Left renal pelvis (tissue), 4 donors: ENCODE measurements at places on chromosomes 7 and 10. TPM values are rescaled to one million over a fixed set of nuclear protein-coding genes. Genes with fewer than 3 reads are reported as not detected.

GRCh38 chr7:51255036-51255435 lies 61.6 kb downstream of the COBL start:
- DNase-seq, result no peak

- no peak for DNase-seq
Observed at GRCh38 chr10:78690354-78691111, 378.2 kb upstream of the ZMIZ1 start.

Gene PWWP2B
- 10.4 TPM for polyA plus RNA-seq

- no peak for DNase-seq
Observed at GRCh38 chr7:3439333-3440030, 138.4 kb downstream of the SDK1 start.

DNA sequence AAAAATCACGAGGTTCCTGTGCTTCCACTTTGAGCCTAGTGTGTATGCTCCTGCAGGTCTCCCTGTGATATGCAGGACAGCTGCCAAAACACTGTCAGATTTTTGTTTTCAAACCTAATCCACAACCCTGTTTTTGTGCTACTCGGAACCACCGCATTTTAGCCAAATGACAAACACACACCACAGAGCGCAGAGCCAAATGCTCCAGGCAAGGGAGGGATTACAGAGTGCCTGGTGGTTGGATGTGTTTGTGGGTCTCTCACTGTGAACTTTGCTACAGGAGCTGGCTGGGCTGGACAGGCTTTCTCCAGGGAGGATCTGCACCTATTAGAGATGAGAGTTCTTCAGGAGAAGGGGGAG lies 5.7 kb upstream of the RBM28 start:
- DNase-seq, result no peak

Gene SKIDA1
- 9.8 TPM for polyA plus RNA-seq

Gene MUC12
- 0.46 TPM for polyA plus RNA-seq

Gene PRPS1L1
- polyA plus RNA-seq, result not detected

Gene VCL
- polyA plus RNA-seq, result 124 TPM

GRCh38 chr10:101614663-101615524 lies 26.8 kb downstream of the DPCD start:
- DNase-seq, result no peak

Gene FBXL13
- polyA plus RNA-seq, result 2.3 TPM

DNA sequence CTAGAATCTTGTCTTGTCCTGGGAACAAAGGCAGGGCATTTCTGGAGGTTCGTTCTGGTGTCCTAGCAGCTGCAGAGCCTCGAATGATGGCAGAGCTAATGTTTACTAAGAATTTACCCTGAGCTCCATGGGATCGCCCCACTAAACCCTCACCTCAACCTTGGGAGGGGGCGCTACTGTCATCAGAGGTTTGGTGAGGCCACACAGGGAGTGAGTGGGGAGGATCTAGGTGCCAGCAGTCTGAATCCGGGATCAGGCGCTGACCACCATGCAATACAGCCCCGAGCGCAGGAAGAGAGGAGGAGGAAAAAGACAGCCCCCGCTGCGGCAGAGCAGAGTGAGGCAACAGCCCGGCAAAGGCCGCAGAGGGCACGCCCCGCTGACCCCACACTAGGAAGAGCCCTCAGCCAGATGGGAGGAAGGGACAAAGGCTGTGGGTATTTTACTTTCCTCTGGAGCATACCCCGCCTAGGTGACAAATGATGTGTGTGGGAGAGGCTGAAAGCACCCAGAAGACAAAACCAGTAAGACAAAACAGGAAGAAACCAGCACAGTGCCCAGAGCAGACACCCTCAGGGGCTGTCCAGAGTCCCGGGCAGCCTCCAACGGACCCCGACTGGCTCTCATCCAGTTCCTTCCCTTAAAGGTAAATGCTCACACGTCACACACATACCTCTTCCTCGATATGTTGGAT lies 103.5 kb downstream of the FAM53B start:
- DNase-seq, result no peak

Gene CACNB2
- polyA plus RNA-seq, result 3.4 TPM

GRCh38 chr7:681551-682307 lies 44.8 kb upstream of the DNAAF5 start:
- no peak for DNase-seq

- no peak for DNase-seq
Observed at GRCh38 chr10:46545861-46546590, 10.4 kb downstream of the GPRIN2 start.

DNA sequence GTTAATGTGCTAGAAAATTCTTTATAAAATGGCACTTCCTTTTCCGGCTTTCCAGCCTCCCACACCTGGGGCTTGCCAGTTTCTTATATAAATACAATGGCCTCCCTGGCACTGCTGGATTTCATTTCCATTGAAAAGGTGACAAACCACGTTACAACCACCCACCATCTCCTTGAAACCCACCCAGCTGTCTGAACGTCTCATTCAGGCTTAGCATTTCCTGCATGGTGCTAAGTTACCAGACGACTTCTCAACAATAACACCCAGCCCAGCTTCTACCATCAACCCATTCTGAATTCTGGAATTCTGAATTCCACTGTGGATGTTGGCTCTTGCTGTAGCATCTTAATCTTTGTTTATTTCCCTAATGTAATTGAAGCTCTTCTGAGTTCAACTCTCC lies 499.8 kb upstream of the CELF2 start:
- no peak for DNase-seq

DNA sequence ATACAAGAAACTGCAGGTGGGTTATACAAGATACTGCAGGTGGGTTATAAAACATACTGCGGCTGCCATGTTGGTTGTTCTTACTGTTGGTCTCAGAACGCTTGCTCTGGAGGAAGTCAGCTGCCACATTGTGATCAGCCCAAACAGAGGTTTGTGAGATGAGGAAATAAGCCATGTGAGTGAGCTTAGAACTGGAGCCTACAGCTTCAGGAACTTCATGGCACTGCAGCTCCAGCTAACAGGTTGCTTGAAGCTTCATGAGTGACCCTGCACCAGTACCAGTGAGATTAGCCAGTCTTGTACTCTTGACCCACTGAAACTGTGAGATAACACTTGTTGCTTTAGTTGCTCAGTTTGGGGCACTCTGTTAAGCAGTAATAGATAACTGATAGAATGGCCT lies 74.5 kb upstream of the PRKCQ start:
- DNase-seq, result no peak

Gene MIOS
- polyA plus RNA-seq, result 47.3 TPM

DNA sequence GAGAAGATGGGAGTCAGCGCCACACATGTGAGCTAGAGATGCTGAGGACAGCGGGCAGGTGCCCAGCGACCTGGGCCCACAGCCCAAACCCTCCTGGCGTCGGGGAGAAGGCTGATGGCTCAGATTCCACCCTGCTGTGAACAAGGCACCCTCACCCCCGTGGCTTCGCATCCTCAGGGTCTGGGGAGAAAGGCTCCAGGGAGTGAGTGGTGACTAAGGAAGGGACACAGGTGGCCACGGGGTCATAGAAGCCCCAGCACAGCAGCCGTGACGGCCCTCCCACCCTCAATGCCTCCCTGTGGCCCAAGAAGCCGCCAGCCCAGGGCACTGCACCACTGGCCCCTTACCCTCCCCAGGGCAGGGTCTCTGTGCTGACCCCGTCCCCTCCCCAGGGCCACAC lies 19.6 kb downstream of the INTS1 start:
- DNase-seq, result no peak

- DNase-seq, result no peak
Observed at GRCh38 chr10:22942437-22942836, 14.6 kb downstream of the ARMC3 start.

Gene SFTPA1
- polyA plus RNA-seq, result not detected

- DNase-seq, result no peak
Observed at GRCh38 chr10:84525120-84525806, 196.9 kb downstream of the CCSER2 start.

Gene ITIH2
- 10.4 TPM for polyA plus RNA-seq

- DNase-seq, result no peak
Observed at GRCh38 chr10:117865945-117866344, 180.8 kb downstream of the RAB11FIP2 start.

- no peak for DNase-seq
Observed at GRCh38 chr10:6033954-6034353, 28.2 kb downstream of the IL2RA start.

Gene TUBAL3
- not detected for polyA plus RNA-seq

Gene PVRIG
- polyA plus RNA-seq, result 5.3 TPM

Gene MMRN2
- polyA plus RNA-seq, result 24.2 TPM

Gene MCM10
- 11.5 TPM for polyA plus RNA-seq

- DNase-seq, result no peak
Observed at GRCh38 chr10:78457804-78458482, 424.3 kb downstream of the RPS24 start.

Gene CYTH3
- 32.9 TPM for polyA plus RNA-seq

DNA sequence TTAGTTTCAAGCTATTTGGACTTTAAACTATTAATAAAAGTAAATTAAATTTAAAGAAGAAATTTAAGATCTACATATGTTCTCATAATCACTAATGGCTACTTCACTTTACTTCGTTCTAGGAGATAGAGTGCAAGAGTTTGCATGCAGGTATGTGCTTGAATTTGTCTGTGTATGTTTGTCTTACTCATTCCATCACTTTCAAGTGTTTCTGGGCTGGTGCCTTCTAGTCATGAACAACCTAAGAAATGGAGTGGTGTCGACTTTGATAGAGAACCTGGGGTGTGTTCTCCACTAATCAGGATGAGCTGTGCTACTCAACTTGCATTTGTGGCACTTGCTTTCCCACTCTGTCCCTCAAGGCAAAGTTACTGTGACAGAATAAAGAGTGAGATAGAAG lies 169.9 kb downstream of the KCND2 start:
- no peak for DNase-seq
